HS-27A (cell line): ENCODE measurements at places on chromosomes 13 and 19.

GRCh38 chr13:46622630-46623256 lies 69.8 kb downstream of the LRCH1 start:
- no peak for DNase-seq

GRCh38 chr19:49328741-49329140 lies 3.8 kb upstream of the SLC6A16 start:
- no peak for DNase-seq

DNA sequence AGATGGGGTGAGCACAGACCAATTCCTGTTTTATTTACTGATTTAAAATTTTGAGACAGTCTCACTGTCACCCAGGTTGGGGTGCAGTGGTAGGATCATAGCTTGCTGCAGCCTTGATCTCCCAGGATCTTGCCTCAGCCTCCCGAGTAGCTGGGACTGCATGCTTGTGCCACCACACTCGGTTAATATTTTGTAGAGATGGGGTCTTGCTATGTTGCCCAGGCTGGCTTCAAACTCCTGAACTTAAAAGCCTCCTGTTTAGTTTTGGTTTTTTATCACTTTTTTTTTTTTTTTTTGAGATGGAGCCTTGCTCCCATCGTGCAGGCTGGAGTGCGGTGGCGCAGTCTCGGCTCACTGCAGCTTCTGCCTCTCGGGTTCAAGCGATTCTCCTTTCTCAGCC lies 4.7 kb downstream of the UBA52 start:
- no peak for DNase-seq

- DNase-seq = no peak
These were observed 344.0 kb downstream of the MTUS2 start for GRCh38 chr13:29164116-29164515.

DNA sequence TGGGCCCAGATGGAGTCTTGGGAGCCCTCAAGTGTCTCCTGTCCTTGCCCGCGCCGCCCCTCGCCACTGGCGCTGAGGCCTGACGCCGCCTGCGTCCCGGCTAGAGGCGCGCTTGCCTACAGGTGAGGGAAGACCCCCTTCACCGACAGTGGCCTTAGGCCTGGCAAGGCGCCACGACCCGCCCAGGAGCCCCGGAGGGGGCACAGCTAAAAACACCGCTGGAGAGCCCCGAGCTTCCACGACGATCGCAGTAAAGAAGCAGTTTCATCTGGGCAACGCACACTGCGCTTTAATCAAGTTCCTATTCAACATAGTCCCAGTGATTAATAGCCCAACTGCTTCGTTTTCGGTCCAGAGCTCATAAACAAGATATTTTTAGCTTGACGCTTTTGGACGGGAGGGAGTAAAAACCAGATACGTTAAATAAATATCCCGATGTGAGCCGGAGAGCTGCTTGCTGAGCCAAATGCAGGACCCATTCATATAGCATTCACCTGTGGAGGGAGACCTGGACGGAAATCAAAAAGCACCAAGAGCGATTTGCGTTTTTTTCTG lies 1.5 kb upstream of the CEBPA start:
- no peak for DNase-seq

DNA sequence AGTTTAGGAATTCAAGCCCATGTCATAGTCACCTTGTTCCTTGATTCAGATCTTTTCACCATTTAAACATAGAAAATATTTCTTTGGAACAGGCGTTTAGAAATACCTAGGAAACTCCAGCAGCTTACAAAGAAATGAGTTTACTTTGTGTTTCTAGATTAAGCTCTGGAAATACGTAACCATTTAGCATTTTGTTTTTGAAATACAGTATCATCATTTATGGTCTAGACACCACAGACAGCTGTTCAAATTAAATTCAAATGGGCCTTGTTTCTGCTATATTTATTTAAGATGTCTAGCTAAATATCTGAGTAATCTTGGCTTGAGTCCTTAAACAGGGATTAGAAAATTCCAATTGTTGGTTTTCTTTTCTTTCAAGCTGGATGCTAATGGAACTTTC lies 228.5 kb downstream of the NDFIP2 start:
- DNase-seq = no peak

DNA sequence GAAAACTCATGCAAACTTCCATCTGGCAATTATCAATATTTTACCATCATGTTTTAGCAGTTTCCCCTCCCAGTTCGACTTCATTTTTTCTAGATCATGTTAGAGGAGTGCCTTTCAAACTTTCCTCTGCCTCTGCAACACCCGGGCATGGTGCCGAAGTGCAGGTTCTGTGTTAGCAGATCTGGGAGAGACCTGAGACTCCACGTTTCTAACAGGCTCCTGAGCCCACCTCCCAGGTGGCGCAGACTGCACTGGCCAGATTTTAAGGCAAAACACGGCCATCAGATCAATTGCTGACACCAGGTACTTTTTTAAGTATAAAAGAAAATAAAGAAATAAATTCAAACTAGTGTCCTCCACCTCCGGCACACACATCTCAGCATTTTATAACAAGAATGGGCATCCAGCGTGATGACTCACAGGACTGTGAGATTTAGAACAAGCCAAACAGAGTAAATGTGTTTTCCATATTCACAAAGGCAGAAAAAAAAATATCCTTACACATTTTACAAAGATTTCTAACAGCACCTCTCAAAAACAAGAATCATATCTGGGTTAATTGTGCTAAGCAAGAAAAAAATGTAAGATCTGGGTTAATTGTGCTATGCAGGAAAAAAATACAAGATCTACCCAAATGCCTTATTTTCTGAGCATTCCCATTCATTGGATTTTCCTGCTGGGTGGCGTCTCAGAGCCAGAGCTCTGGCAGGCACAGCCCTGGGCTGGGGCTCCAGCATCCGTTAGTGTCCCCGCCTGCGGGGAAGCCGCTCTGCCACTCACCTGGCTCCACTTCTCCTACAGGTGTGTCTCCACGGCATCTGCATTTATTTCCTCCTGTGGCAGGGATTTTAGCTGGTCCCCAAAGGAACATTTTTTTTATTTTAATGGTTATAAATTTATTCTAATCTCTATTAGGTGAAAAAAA lies 127.9 kb upstream of the SOX1 start:
- DNase-seq = no peak
